ENCODE measurements at places on chromosomes 16 and 17.

DNA sequence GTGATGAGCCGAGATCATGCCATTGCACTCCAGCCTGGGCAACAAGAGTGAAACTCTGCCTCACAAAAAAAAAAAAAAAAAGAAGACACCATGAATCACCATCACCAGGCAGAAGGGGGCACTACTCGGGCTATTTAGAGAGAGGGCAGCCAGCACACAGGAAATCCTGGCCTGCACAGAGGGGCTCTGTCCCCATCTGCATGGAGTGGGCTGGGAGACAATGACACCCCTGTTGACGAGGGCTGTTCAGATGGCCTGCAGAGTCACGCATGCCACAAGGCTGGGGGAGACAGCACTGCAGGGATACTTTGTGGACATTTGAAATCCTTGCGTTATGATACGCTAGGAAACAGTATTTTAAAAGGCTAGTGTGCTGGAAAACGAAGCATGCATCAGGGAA is 48.3 kb downstream of the CUEDC1 start:
- DNase-seq: no peak

DNA sequence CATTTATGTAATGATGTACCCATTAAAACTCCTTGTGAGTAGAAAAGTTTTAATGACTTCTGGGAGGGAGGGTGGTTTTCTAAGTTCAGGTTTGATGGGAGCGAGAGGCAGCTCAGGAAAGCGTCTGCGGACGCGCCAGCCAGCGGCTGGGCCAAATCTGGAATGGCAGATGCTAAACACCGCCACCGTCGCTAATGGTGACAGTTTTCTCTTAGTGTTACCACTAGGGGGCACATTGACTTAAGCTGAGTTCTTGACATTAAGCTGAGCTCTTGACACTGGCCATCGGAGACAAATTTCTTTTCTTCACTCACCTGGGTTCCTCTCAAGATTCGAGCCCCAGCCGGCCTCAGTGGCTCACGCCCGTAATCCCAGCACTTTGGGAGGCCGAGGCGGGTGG is 6.7 kb downstream of the TRPV1 start:
- DNase-seq: no peak

GRCh38 chr17:56661906-56662305 is 68.4 kb downstream of the NOG start:
- no peak for DNase-seq

DNA sequence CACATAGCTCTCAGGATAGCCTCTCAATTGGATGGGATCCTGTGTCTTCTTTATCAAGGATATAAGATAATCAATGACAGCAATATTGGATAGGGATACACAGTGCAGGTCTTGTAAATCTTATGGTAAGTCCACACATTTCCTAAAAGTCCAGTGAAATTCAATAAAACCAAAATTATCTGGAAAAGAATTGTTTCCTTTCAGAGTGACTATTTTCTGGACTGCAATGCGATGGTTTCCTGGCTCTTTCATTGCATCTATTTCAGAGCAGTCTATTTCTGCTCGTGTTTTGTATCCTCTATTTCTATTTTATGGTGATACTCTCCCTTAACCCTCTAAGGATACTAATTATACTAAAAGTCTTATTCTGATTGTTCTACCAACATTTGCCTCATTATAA is 24.3 kb upstream of the MON1B start:
- no peak for DNase-seq

DNA sequence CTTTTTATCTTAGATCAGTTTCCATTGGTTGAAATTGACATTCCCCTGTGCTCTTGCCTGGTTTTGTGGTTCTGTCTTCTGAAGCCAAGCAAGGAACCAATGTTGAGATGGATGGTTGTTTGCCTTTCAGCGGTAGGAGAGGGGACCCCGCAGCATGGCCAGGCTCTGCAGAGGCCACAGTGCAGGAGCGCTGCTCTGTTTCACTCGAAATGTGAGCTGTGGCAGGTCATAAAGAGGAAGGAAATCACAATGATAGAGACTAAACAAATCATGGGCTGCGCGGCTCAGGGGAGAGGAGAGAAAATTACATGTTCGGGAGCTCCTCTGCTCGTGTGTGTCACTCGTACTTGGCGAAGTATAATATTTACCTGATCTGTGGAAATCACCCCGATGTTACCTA is 148.2 kb downstream of the SNX29 start:
- no peak for DNase-seq
